CMK (cell line): ENCODE measurements at places on chromosomes 4 and X.

DNA sequence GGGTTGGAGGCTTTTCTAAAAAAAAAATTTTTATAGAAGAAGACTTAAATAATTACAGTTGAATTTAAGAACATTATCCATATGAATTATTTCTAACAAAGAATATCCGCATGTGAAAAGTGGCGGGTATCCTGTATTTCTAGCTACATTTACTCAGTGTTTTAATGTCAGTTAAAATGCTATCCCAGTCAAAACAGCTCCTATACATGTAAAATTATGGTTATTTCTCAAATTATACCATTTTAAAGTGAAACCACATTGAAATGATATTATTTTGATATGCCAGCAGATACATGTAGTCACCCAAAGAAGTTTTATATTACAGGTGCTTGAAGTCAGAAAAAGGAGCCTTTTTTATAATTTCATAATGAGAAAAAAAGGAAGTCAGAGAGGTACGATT lies 168.5 kb upstream of the ATOH1 start:
- DNase-seq = no peak

DNA sequence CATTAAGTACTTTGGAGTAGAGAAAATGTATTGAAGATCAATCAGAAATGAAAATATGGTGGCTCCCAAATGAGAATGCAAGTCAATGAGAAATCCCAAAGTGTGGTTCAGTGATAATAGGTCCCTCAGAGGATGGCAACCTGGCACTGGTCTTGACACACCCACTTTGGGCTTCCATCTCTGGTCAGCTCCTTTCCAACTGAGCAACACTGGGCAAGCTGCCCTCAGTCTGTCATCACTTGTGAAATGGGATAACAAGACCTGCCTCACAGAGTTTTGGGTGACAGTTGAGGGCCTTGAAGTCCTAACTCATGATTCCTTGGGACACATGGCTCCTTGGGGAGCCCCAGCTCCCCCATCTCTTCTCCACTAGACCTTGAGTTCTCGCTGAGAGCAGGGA lies 29.0 kb upstream of the MAMLD1 start:
- no peak for DNase-seq

DNA sequence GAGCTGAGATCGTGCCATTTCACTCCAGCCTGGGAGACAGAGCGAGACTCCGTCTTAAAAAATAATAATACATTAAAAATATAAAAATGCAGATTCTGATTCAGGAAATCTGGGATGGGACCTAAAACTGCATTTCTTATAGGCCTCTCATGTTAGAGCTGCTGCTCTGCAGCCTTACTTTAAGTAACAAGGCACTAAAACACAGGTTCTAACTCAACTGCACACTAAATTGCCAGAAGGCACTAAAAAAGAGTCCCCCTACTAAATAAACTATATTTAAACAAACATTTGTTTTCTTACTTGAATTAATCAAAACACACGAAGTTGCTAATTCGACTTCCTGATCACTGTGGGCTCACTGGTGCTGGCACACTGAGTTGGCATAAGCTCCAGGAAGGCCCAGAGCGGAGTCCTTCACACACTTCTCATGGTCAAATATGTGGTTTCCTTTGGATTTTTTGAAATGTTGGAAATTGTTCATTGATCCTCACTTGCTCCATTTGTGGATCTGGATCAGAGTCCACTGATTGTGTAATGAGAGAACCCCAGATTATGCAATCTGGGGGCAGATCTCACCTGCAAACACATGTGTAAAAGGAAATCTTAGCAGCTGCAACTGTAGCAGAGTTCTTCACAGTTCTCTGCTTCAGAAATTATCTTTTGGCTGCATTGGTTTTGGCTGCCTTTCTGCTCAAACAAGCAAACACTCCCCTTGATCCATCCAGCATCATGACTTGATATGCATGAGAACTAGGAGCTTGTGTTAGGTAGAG lies 59.3 kb downstream of the AFF1 start:
- DNase-seq = no peak

DNA sequence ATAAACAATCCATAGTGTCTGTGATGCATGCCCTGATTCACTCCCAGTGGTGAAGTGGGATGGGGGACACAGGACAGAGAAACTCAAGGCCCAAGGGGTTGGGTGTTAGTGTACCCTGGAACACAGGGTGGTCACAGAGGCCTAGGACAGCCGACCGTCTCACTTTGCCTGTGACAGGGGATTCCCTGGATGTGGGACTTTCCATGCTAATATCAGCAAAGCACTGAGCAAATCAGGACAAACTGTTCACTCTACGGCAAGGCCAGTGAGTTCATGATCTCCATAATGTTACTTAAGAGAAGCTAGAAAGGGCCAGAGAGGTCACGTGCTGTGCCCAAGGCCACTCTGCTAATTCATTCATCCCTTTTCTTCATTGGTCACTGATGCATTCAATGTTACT lies 158.7 kb upstream of the RBPJ start:
- no peak for DNase-seq

- DNase-seq = no peak
Measured at GRCh38 chrX:14903891-14904290, 30.7 kb downstream of the MOSPD2 start.

GRCh38 chr4:38995660-38996005 lies 36.6 kb downstream of the TMEM156 start:
- no peak for DNase-seq

DNA sequence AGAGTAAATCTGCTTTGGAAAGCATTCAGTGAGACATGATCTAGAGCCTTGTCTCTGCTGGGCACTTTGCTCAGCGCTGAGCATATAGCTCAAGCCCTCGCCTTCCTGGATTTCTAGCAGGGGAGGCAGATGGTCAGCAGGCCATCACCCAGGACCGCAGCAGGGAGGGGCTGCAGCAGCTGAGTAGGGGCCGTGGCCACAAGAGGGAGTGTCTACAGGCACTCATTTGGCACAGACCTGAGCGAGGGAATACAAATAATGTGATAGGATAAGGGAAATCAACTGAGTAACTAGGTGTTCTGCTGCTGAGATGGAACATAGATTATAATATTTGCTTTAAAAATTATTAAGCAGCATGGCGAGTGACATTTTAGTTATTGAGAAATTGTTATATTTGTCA lies 30.2 kb downstream of the OFD1 start:
- DNase-seq = no peak

DNA sequence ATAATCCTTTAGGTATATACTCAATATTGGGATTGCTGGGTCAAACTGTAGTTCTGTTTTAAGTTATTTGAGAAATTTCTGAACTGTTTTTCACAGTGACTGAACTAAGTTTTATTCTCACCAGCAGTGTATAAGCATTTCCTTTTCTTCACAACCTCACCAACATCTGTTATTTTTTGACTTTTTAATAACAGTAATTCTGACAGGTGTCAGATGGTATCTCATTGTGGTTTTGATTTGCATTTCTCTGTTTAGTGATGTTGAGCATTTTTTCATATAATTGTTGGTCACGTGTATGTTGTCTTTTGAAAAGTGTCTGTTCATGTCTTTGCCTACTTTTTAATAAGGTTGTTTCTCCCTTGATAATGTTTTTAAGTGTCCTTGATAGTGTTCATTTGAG lies 112.6 kb downstream of the LINC00632 start:
- DNase-seq = no peak

- DNase-seq = no peak
Measured at GRCh38 chr4:105092356-105092755, 54.3 kb upstream of the TET2 start.

DNA sequence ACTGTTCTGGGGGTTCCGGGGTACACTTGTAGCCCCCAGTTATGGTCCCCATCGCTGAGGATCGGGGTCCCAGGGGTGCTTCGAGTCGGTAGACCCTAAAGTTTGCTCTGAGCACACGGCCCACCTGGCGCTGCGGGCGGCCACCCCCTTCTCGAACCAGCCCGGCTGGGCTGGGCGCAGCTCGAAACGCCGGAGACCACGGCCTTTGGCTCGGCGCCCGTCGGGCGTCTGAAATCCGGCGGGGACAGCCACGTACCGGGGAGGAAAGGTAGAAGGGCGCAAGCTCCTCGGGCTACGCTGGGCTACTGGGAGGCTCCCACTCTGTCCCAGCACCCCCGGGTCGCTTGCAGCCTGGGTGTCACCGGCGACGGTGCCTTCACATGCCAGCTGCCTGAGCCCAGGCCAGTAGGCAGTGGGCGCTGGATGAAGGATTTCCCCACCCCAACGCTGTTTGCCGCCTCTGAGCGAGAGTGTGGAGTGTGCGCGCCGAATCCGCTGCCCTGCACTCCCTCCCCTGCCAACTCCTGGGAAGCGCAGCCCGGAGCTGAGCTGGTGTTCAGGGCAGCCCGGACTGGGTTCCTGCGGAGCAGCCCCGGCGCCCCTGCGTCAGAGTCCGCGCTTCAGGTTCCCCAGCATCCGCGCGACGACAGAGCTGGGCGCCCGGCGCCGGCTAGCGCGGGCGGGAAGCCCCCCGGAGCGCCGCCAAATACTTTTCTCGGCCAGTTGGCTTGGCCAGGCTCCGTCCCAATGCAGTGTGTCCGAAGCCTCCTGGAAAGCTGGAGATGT lies 637 bp downstream of the MAMLD1 start:
- no peak for DNase-seq

DNA sequence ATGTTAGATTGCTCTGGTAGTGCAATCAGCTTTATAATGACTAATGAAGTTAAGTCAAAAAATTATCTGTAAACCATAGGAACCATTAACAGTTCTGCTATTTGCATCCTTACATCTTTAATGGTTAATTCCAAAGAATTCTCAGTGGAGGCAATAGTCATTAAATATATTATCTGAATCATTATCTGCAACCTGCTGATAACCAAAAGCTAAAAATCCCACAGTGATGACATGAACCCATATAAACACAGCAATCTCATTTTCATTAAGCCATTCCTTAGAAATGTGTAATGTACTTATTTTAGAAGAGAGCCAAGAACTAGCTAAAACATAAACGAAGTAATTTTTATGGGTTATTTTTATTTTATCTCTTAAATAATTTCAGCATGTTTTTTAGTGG lies 60.2 kb downstream of the MAGEB16 start:
- no peak for DNase-seq

GRCh38 chrX:55714161-55714560 lies 3.4 kb upstream of the RRAGB start:
- DNase-seq = peak; percentile 58

DNA sequence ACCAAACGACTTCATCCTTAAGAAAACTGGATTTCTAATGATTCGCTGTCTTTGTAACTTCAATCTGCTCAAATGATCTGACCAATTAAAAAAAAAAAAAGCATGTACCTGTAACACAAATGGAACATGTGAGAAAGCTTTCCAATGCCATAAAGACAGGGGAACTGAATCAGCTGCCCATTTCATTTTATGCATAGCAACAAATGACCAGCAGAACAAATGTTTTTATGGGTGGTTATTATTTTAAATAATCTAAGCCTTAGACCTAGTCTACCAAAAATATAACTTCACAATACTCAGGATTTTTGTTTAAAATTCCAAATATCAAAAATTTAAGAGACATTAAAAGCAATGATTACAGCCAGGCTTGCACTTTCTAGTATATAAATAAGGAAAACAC lies 145.7 kb downstream of the NR3C2 start:
- no peak for DNase-seq

- DNase-seq = no peak
Measured at GRCh38 chrX:25721564-25721963, 416.6 kb upstream of the MAGEB18 start.

- peak; percentile 27 for DNase-seq
Measured at GRCh38 chr4:3291969-3292570, 751 bp upstream of the RGS12 start.

- DNase-seq = no peak
Measured at GRCh38 chrX:24646006-24646405, 1.1 kb downstream of the PCYT1B start.

DNA sequence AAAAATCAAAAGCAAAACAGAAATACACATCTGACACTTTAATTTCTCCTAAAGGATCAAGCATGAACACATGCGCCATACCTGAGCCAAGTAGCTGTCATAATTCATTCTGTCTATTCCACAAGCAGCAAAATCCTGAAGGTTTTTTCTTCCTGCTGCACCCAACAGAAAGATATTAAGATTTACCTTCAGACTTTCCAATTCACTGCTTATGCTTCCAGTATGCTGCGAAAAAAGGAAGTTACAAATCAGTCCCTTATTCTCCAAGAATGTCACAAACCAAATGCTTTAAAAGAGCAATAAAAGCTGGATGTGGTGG lies 29.2 kb upstream of the FGFBP2 start:
- no peak for DNase-seq

DNA sequence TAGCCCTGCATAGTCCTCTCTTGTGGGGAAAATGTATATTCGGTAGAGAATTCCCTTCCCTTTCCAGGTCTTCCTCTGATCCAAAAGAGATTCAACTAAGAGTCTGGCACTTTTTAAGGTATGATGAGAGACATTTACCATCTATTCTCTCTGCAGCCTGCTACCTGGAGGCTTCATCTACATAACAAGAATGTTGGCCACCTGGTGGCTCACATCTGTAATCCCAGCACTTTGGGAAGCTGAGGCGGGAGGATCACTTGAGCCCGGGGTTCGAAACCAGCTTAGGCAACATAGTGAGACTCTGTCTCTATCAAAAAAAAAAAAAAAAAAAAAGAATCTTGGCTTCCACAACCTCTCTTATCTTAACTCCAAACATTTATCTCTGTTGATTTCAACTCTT lies 40.4 kb upstream of the NOCT start:
- no peak for DNase-seq

- no peak for DNase-seq
Measured at GRCh38 chrX:108105473-108105872, 13.9 kb downstream of the ATG4A start.

DNA sequence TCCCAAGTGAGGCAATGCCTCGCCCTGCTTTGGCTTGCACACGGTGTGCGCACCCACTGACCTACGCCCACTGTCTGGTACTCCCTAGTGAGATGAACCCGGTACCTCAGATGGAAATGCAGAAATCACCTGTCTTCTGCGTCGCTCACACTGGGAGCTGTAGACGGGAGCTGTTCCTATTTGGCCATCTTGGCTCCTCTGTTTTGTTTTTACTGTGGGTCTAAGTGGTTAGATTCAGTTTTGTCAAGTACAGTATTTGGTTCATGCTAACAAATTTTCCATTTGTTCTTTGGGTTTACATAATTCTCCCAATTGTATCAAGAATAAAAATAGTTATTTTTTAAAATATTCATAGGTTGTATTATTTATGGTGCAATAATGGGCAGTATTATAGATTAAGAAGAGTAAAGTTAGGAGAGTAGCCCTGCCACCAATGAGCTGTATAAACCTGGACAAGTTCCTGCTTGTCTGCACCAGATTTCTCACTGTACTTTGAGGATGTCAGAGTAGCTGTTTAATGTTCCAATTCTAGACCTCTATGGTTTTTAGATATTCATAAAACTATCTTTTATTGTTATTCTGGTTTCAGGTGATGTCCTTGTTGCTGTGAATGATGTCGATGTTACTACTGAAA lies 23.4 kb downstream of the INTU start:
- no peak for DNase-seq
